Esophagus squamous epithelium (tissue), 5 donors: ENCODE measurements at places on chromosomes 11 and 22. TPM values are rescaled to one million over a fixed set of nuclear protein-coding genes. Genes with fewer than 3 reads are reported as not detected.
A peak's percentile ranks its signal among the peaks of the same experiment; 100 is the strongest.

Gene CCDC83
- total RNA-seq = not detected

DNA sequence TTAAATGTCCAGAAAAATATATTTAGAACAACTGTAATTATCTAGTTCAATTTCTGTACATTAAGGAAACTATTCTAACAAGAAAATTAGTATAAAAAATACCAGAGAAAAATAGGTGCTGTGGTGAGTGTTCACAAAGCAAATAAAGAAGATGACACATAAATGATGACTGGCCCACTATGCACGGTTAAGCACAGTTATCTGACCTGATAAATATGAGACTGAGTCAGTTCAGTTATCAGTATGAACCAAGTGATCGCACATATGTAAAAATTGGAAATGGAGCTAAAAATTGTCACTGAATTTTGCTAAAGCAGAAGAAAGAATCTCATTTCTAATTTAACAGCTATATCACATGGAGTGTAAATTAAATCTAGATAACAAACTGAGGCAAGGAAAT lies 18.8 kb upstream of the MAML2 start:
- no peak overlapping the region for H3K27ac ChIP-seq
- DNase-seq = no peak
- H3K4me1 ChIP-seq = no peaks in the 10 kb centered on the region
- H3K27me3 ChIP-seq = no peaks in the 10 kb centered on the region
- peaks cover 67% of the 10 kb centered on the region for H3K36me3 ChIP-seq

- no peak overlapping the region for H3K4me3 ChIP-seq
- no peak overlapping the region for H3K27ac ChIP-seq
- H3K4me1 ChIP-seq = peaks cover 21% of the 10 kb centered on the region
- H3K27me3 ChIP-seq = no peaks in the 10 kb centered on the region
- DNase-seq = no peak
Measured at GRCh38 chr11:30893318-30893717, 307.2 kb upstream of the MPPED2 start.

- no peak overlapping the region for H3K27ac ChIP-seq
- no peaks in the 10 kb centered on the region for H3K36me3 ChIP-seq
- H3K27me3 ChIP-seq = no peaks in the 10 kb centered on the region
- no peaks in the 10 kb centered on the region for H3K4me1 ChIP-seq
- DNase-seq = no peak
Measured at GRCh38 chr11:27807596-27807995, 107.3 kb upstream of the BDNF start.

GRCh38 chr22:28802595-28803123 lies 2.3 kb upstream of the XBP1 start:
- H3K27ac ChIP-seq = no peak overlapping the region
- H3K4me1 ChIP-seq = peaks cover 26% of the 10 kb centered on the region
- DNase-seq = no peak
- H3K4me3 ChIP-seq = no peak overlapping the region
- no peaks in the 10 kb centered on the region for H3K27me3 ChIP-seq

DNA sequence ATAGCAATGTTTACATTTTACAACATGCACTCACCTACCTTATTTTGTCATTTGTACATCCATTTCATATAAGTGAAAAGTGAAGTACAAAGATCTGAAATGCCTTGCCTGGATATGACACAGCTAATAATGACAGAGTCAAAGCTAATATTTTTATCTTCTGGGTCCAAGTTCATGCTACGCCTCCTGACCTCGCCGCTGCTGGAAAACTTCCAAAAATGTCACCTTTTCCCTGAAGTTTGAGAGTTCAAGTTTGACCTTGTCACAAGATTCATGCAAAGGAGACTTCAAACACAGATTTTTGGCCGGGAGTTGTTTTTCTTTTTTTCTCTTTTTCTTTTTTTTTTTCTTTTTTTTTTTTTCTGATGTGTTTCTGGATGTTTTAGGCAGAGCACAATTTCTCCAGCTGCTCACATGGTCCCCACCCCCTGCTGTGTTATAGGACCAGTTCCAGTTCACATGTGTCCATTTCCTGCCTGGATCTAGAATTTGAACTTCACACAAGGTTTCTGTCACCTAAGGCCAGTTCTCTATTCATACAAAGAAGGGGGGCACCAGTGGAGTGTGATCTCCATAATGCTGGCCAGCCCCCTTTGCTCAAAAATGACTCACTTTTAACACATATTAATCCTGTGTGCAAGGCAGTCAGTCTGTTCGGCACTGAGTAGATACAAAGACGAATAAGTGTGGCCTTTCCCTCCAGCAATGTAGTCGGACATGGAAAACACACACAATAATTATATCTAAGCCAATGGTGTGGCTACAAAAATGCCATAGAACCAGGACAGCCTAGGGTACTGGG lies 546.8 kb downstream of the BUD13 start:
- no peaks in the 10 kb centered on the region for H3K27me3 ChIP-seq
- no peak for DNase-seq
- H3K27ac ChIP-seq = no peak overlapping the region
- H3K4me3 ChIP-seq = no peak overlapping the region
- no peaks in the 10 kb centered on the region for H3K4me1 ChIP-seq
- H3K36me3 ChIP-seq = no peaks in the 10 kb centered on the region

DNA sequence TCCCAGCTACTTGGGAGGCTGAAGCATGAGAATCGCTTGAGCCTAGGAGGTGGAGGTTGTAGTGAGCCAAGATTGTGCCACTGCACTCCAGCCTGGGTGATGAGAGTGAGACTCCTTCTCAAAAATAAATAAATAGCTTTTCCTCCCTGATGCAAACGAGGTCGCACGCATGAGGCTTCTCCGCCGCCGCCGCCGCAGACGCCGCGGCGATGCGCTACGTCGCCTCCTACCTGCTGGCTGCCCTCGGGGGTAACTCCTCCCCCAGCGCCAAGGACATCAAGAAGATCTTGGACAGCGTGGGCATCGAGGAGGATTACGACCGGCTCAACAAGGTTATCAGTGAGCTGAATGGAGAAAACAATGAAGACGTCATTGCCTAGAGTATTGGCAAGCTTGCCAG lies 20.0 kb upstream of the RAB39A start:
- H3K4me1 ChIP-seq = no peaks in the 10 kb centered on the region
- H3K4me3 ChIP-seq = no peak overlapping the region
- no peaks in the 10 kb centered on the region for H3K36me3 ChIP-seq
- H3K27me3 ChIP-seq = no peaks in the 10 kb centered on the region

DNA sequence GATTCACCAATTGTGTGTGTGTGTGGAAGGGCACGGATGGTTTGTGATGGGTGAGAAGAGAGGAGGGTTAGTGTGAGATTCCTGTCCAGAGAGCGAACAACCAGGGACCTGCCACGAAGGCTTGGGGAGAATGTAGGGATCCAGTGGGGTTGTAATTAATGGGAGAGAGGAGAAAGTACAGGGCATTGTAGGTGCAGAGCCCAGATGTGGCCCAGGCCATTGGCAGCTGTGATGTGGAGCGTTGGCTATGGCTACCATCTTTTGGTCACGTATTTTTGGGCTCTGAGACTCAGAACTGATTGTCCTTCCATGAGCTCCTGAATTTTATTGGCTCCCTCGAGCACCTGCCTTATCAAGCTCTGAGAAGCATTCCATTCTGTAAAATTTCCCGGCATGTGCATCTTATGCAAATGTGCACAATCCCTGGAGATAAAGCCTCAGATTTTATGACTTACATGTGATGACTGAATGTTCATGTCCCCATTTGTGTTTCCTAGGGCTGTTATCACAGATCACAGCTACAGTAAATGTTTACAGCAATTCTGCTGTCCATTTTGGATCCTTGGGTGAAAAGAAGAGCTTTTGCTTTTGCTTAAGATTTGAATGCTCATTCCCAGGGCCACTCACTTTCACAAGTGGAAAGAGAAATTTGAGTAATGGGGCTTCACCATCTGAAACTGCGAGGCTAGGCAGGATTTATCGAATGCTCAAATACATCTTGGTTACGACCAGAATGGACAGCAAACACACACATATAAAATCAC lies 33.1 kb downstream of the SLC5A1 start:
- H3K36me3 ChIP-seq = no peaks in the 10 kb centered on the region
- no peak overlapping the region for H3K27ac ChIP-seq
- no peaks in the 10 kb centered on the region for H3K27me3 ChIP-seq

GRCh38 chr11:5290106-5290505 lies 11.6 kb downstream of the OR51B4 start:
- DNase-seq = no peak
- no peak overlapping the region for H3K4me3 ChIP-seq
- H3K27ac ChIP-seq = no peak overlapping the region
- H3K36me3 ChIP-seq = no peaks in the 10 kb centered on the region
- no peaks in the 10 kb centered on the region for H3K4me1 ChIP-seq
- no peaks in the 10 kb centered on the region for H3K27me3 ChIP-seq

GRCh38 chr11:85742873-85743275 lies 56.9 kb upstream of the CCDC89 start:
- H3K36me3 ChIP-seq = no peaks in the 10 kb centered on the region
- H3K27me3 ChIP-seq = no peaks in the 10 kb centered on the region
- DNase-seq = no peak
- H3K27ac ChIP-seq = peak overlapping the region; percentile 34

Gene TNKS1BP1
- 118 TPM for total RNA-seq

Gene MS4A1
- total RNA-seq = not detected

DNA sequence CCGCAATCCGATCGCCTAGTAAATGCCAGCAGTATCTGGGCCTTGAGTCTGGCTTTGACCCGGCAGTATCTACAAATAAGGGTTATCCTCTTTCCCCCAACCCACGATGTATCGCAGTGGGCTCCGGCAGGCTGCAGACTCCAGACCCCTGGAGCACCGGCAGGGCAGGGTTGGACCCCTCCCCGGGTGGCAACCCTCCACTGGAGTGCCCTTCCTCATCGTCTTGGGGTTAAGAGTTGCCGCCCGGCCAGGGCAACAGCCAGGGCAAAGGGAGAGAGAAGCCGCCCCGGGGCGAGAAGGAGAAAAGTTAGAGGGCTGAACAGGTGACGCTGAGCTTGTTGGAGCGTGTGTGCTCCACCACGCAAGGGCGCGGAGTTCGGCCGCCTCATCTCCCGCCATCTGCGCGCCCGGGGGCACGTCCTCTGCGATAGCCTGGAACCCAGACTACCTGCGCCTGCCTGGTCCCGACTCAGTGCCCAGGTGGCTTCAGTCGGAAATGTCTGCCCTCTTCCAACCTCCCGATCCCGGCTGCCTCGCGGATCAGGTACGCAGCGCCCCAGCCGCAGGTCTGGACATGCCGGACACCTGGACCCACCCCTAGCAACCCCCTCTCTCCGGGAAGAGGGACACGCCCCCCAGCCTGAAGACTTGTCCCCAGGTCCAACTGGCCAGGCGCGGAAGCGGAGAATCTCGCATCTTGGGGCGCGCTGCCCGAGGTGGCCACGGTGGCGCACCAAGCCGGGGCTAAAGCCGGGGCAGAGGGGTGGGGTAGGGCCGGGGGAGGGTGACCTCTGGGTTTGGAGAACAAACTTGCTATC lies 1.2 kb downstream of the DSCAML1 start:
- peak overlapping the region; percentile 29 for H3K4me3 ChIP-seq
- DNase-seq = no peak
- H3K36me3 ChIP-seq = no peaks in the 10 kb centered on the region
- H3K4me1 ChIP-seq = peaks cover 26% of the 10 kb centered on the region

DNA sequence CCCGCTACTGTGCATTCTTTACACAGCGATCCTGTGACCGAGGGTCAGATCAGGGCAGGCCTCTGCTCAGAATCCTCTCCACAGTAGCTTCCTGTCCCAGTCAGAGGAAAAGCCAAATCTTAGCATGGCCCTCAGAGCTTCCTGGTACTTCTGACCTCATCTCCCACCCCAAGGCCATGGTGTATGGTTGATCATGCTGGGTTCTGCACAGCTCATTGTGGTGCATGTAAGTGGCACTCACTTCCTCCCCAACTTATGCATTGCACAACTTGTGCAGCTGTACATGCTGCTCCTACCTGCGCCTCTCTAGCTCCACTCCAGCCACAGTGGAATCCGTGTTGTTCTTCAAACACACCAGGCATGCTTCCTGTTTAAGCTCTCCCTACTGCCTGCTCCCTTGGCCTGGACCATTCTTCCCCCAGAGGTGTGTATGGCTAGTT lies 20.3 kb downstream of the BMAL1 start:
- H3K27ac ChIP-seq = no peak overlapping the region
- no peaks in the 10 kb centered on the region for H3K27me3 ChIP-seq
- peaks cover 3% of the 10 kb centered on the region for H3K4me1 ChIP-seq
- H3K4me3 ChIP-seq = no peak overlapping the region
- DNase-seq = no peak
- no peaks in the 10 kb centered on the region for H3K36me3 ChIP-seq

DNA sequence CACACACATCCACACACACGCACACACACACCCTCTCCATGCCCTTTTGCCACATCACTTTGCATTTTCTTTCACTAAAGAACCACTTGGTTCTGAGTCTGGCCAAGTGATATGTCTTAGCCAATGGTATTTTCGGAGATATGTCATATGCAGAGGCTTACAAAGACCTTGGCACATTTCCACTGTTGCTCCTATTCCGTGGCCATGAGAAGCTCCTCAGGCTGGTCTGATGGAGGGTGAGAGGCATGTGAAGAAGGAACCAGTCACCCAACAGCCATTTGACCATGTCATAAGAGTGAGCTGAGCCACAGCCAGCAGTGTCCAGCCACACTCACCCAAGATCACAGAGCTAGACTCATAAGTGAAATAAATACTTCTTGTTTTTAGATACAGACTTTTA lies 212.6 kb upstream of the NAV2 start:
- H3K4me3 ChIP-seq = no peak overlapping the region
- H3K36me3 ChIP-seq = no peaks in the 10 kb centered on the region
- no peaks in the 10 kb centered on the region for H3K4me1 ChIP-seq
- no peak for DNase-seq
- no peak overlapping the region for H3K27ac ChIP-seq
